Stimulated activated CD4-positive, alpha-beta T cell treated with anti-CD3 and anti-CD28 coated beads, TNF-alpha, amount 100 ng/mL, for 4 hours (primary cell): ENCODE measurements at places on chromosomes 5 and 9.

- no peak for DNase-seq
Observed at GRCh38 chr5:107359033-107359915, 311.5 kb downstream of the EFNA5 start.

GRCh38 chr5:8329773-8330172, 460.8 kb downstream of the MTRR start:
- no peak for DNase-seq

- DNase-seq = no peak
Observed at GRCh38 chr9:124164811-124165210, 92.9 kb upstream of the NEK6 start.

DNA sequence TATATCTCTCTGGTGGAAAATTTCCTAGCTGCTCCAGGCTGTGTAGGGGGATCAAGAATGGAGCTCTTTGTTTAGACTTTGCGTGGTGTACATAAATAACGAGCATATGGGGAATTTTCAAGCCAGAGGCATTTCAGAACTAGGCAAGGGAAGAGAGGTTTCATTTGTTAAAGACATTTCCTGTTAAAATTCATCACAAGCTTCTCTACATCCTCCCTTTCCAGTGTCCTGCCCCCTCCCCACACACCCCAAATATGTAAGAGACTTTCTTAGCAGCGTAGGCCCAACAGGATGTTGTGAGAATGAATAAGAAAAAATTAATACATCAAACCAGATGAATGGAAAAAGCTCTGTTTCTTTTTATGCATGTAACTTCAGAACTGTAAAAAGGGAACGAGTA, 150.3 kb downstream of the GPBP1 start:
- DNase-seq = no peak

DNA sequence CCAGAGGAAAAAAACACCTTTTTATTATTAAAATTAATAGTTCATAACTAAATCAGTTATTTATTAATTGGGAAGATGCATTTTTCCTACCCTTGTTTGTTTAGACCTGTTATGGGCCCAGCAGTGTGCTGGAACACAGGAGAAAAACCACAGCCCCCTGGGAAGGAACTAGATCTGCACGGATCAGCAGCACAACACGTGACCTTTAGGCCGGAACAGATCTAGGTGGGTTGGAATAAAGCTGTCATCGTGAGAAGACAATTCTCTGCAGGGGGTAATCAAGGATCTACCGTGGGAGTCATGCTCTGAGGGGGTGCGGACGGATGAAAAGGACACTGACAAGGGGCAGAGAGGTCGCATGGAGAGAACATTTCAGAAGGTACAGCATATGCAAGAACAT, 95.8 kb upstream of the SPATA31C2 start:
- DNase-seq = no peak

DNA sequence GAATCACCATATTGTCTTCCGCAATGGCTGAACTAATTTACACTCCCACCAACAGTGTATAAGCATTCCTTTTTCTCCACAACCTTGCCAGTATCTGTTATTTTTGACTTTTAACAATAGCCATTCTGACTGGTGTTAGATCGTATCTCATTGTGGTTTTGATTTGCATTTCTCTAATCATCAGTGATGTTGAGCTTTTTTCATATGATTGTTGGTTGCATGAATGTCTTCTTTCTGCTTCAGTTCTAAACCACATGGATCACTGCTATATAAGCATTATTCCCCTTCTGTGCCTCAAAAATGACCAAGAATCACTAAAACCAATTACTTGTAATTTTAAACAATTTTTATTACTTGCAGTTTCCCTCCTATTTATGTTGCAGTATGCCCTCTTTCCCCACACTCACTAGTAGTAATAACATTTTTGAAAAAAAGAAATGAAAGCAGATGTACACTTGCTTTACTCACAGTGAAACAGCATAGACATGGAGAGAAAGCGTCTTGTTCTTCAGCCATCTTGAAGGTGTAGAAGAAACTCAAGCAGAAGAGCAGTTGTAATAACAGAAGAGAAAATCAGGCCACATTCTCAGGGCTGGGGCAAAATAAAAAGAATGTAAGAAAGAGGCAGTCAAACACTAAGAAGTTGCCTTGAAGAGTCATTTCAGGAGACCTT, 4.5 kb upstream of the TMEM252 start:
- no peak for DNase-seq

- DNase-seq = no peak
Observed at GRCh38 chr9:113465599-113466140, 2.1 kb downstream of the RGS3 start.

- no peak for DNase-seq
Observed at GRCh38 chr9:86252870-86253269, 6.6 kb downstream of the C9orf153 start.

- no peak for DNase-seq
Observed at GRCh38 chr9:38176251-38176650, 107.2 kb upstream of the SHB start.

- no peak for DNase-seq
Observed at GRCh38 chr5:31769530-31769929, 130.6 kb downstream of the PDZD2 start.

DNA sequence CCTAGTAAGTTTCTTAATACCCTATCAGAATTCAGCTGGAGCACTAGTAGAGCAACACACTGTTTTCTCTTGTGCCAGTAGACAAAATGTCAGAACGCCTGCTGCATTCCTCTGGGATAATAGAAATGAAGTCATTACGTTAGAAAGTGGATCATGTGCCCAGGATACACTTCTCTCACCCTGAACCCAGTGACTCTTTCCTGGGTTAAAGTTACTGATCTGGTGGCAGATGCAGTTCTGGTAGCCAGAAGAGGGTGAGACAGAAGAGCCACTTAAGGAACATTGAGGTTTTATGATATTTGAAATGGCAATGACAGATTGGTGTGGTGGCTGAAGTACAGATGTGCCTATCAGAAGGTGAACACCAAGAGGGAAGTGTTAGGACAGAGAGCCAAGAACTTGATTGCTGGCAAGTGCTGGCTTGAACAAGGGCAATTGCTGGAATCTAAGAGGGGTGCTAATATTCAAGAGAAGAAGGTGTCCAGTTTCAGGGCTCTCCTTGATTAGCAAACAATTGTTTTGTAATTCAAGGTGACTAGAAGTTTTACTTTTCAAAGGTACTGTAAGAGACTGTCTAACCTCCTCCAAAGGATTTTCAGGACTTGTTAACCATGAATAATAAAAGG, 93.7 kb upstream of the ERBIN start:
- DNase-seq = no peak

DNA sequence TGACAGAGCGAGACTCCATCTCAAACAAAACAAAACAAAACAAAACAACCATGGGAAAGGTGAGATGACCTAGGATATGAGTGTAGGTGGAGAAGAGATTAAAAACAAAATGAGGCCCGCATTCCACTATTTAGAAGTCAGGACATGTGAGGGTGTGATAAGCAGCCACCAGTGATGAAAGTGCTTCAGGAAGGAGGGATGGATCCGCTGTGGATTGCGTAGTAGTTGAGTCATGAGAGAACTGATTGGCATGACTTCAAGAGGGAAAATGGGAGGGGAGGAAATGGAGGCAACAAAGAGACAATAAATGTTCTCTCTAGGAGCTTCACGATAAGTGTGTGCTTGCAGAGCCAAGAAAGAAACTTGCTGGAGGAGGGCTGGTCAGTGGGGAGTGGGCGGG, 367.6 kb downstream of the ARL15 start:
- DNase-seq = no peak

DNA sequence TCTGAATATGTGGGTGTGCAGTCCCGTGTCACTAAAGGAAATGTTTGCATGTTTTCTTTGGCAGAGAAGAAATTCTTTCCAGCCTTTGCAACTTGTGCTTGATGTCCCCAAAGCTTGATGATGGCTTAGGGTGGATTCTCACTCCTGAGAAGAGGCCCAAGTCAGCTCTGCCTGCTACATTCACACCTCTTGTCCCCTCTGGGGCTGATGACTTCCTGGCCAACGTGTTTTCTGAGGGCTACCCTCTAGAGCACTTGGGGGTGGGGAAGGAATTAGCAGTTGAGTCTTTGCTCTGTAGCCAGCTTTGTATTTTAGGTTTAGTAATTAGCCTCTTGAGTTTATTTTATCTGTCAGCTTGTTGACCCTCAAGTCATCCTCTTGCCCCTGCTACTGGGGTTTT, 19.7 kb downstream of the CYSTM1 start:
- DNase-seq = no peak

GRCh38 chr9:34536685-34537084, 13.9 kb upstream of the ENHO start:
- no peak for DNase-seq

DNA sequence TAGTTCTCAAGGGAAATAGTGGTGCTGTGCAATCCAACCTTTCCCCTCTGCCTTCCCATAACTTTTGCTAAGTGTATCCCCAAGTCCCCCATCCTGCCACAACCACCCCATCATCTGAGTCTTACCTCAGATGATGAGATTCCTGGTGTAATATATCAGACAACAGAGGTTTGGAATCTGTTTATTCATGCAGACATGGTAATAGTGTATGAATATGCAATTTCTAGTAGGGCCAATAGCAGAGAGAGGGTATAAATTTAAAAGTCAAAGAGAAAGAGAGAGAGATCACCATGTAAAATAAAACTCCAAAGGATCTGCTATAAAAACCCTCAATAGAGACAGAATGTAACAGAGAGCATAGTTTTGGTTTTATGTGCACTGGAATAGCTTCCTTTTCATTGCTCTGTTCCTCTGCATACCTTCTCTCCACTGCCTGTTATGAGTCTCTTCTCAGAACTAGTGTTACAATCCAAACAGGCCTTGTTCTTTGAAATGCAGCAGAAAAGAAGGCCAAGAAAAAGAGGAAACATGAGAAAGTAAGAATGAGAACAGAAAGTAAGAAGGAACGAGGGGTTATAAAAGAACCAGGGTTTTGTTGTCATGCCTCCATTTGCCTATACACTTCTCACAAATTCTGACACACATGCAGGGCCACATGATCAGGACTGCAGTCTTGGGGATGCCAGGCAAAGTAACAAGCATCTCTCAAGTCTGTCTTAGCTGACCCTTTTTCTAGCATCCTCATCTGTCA, 278.0 kb downstream of the CETN3 start:
- no peak for DNase-seq
